Suppressor macrophage (primary cell): ENCODE measurements at places on chromosomes 5 and 9.
A peak's percentile ranks its signal among the peaks of the same experiment; 100 is the strongest.

- DNase-seq, result peak; percentile 5
These were observed at the start of gene UBE2QL1 for GRCh38 chr5:6448622-6449464. Gene UBE2QL1 (plus strand): TSS chr5:6448859. CDS start chr5:6448894, 35 bp downstream.

DNA sequence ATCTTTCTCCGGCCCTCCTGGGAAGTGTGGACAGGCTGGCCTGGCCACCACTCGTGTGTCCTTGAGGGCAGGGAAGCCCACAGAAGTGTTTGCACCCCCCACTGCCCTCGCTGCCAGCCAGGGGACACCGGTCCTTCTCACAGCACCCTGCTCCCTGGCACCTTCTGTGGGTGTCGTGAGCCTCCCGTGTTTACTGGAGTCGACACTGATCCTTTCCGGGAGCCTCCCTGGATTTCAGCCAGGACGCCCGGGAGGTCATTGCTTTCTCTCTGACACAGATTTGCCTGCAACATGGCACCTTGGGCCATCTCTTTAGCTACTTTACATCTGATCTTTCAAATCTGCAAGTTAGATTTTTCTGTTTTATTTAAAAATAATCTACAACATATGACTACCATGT, 120.4 kb upstream of the CACNA1B start:
- DNase-seq, result no peak

DNA sequence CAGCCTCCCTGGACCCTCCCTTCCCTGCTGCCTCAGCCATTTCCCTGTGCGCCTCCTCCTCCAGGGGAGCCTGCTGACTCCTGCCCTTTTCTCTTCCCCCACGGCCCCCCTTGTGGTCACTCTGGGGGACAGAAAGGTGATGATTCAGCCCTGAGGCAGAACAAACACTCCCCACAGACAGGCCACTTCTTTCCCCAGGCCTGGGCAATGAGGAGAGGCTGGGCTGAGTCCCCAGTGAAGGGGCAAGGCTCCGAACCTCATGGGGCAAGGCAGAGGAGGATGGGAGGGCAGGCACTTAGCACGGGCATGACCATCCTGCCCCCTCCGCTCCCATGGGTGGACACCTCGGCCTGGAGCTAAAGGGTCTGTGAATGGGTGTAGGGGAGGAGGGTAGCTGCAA, 21.0 kb downstream of the CSF1R start:
- peak; percentile 91 for DNase-seq

- DNase-seq, result no peak
These were observed 457.9 kb upstream of the PTGER4 start for GRCh38 chr5:40221796-40222195.

DNA sequence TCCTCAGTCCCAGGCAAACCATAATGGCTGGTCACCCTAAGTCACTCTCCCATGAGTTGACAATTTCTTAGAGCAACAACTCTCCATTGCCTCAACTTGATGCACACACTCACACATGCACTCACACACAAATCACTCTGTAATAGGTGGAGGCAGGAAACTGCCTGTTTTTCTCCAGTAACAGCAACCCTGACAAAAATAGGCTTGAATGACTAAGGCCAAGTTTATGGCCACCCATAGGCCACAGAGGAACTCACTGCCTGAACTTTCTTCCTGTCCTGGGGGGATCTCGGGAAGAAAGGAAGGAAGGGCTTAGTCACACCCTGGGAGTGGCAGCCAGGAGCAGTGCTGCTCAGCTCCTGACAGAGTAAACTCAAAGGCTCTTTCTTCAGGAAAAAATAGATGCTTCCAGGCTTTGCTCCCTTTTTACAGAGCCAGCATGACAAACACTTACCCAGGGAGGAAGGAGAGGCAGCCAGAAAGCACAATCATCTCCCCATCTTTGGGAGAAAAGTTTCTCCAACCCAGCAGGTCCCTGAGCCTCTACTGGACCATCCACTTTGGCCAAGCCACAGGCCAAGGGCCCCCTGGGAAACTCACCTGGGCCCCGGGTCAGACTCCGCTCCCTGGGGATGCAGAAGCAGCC, 368 bp downstream of the SH3TC2 start:
- DNase-seq, result peak; percentile 46

DNA sequence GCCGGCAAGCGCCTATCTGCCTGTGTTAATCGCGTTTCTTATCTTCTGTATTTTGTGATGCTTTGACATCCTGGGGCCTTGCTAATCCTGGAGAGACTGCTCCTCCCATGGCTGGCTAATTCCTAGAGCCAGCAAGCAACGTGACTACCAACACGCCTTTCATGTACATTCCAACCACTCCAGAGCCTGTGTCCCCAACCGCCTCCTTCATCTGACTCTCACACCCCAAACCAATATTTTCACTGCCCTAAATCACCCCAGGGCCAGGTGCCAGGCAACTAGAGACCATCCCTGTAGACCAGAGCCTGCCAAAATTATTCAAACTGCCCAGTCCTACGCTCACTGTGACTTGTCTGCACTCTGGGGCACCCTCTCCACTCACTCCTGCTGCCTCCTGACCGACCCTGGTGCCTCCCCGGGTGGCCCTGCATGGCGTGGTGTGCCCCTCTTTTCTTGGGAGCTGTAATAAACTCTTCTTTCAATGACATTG, 50.5 kb upstream of the COL5A1 start:
- DNase-seq, result no peak

GRCh38 chr5:42842921-42843641, 31.4 kb upstream of the SELENOP start:
- no peak for DNase-seq

- DNase-seq, result no peak
These were observed 78.8 kb downstream of the GPR21 start for GRCh38 chr9:123112015-123112975.

GRCh38 chr5:122392224-122392623, 80.2 kb downstream of the SNCAIP start:
- no peak for DNase-seq

- no peak for DNase-seq
These were observed 165.9 kb downstream of the SH3GL2 start for GRCh38 chr9:17744786-17745185.

GRCh38 chr5:154860765-154861164, 2.3 kb downstream of the CNOT8 start:
- no peak for DNase-seq

DNA sequence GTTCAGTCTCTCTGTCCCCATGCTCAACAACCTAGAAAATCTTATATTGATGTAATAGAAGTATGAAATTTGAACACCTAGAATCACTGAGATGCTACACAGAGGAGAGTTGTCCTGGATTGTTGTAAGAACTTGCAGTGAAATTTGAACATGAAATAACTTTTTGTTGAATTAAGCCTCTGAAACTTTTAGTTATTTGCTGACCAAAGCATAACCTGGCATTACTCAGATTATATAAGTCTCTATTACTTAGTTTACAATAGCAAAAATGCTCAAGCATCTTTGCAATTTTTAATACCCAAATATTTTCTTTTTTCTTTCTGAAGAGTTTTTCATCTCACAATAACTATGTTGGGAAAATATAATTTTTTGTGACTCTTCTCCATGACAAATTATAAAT, 630.7 kb upstream of the ACO1 start:
- no peak for DNase-seq
